Thoracic aorta (tissue), 2 donors: ENCODE measurements at places on chromosomes 4 and X. TPM values are rescaled to one million over a fixed set of nuclear protein-coding genes. Genes with fewer than 3 reads are reported as not detected.

Gene TRIM60
- not detected for total RNA-seq

Gene BEX2
- 5.9 TPM for total RNA-seq

Gene PNMA5
- not detected for total RNA-seq

Gene ZNF280C
- total RNA-seq = 2.7 TPM

Gene TEC
- 12.8 TPM for total RNA-seq

Gene ATP2B3
- total RNA-seq = 0.68 TPM

Gene HPGDS
- total RNA-seq = 2.8 TPM

Gene AKAP14
- total RNA-seq = not detected

Gene HTN1
- total RNA-seq = not detected

Gene MAOA
- total RNA-seq = 85.1 TPM

Gene ABRAXAS1
- 14.0 TPM for total RNA-seq

Gene STATH
- total RNA-seq = not detected

Gene GRIA2
- 12.4 TPM for total RNA-seq

Gene MAML3
- 7.3 TPM for total RNA-seq

Gene PRSS12
- total RNA-seq = 0.27 TPM

Gene VCX2
- not detected for total RNA-seq

Gene SFRP2
- 90.3 TPM for total RNA-seq

Gene MTNR1A
- total RNA-seq = not detected

Gene NPFFR2
- not detected for total RNA-seq

Gene FAM9B
- not detected for total RNA-seq

Gene ADH1C
- total RNA-seq = 4.5 TPM

Gene USP17L5
- total RNA-seq = not detected

Gene RAB40A
- 4.3 TPM for total RNA-seq

Gene ERCC6L
- total RNA-seq = not detected

Gene FRMD7
- 0.28 TPM for total RNA-seq

Gene PRKG2
- not detected for total RNA-seq

Gene IL1RAPL2
- not detected for total RNA-seq

Gene TEX13C
- total RNA-seq = not detected

Gene TNIP3
- not detected for total RNA-seq

Gene TMEM185A
- 17.6 TPM for total RNA-seq

Gene TBCK
- total RNA-seq = 32.9 TPM

Gene AMER1
- 7.9 TPM for total RNA-seq

Gene CCDC110
- total RNA-seq = 6.2 TPM

Gene NDST3
- total RNA-seq = not detected

Gene SLITRK4
- 4.9 TPM for total RNA-seq

Gene MBNL3
- 8.1 TPM for total RNA-seq

Gene TGIF2LX
- not detected for total RNA-seq

Gene MAGEA8
- total RNA-seq = not detected

Gene CT45A2
- not detected for total RNA-seq

Gene NAP1L3
- total RNA-seq = 15.0 TPM

Gene CHIC1
- 18.9 TPM for total RNA-seq

Gene ADH7
- total RNA-seq = not detected

Gene PDZD4
- total RNA-seq = 11.6 TPM

Gene CD38
- total RNA-seq = 3.2 TPM

Gene CFI
- total RNA-seq = 2.2 TPM

Gene SRP72
- 43.1 TPM for total RNA-seq

Gene SPANXN3
- not detected for total RNA-seq

Gene CCKAR
- total RNA-seq = 1.2 TPM

Gene CXCL11
- not detected for total RNA-seq

Gene GIMD1
- not detected for total RNA-seq

Gene AMBN
- total RNA-seq = not detected

Gene DGKK
- total RNA-seq = not detected
